ENCODE measurements at places on chromosomes 3 and 15. TPM values are rescaled to one million over a fixed set of nuclear protein-coding genes. Genes with fewer than 3 reads are reported as not detected.

The NUSAP1 gene
- 6.9 TPM for total RNA-seq

DNA sequence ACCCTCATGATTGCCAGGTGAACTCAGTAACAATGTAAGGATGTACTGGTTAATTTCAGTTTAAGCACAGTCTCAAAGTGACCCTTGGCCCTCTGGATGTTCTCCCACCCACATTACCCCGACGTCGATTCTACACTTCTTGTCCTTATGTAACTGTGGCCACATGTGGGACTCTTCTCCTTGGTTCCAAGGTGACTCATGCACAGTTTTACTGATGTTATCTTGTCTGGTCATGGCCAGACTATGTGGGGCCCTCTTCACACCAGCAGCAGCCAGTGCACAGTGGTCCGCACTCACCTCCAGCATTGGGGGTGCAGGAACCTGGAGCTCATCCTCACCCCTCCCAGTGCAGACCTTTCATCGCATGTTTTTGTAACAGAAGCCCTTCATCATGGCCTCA, 519.4 kb downstream of the OCA2 start:
- no peak for DNase-seq

- no peak for DNase-seq
These were observed 47.6 kb downstream of the TRIM71 start for GRCh38 chr3:32865383-32865782.

DNA sequence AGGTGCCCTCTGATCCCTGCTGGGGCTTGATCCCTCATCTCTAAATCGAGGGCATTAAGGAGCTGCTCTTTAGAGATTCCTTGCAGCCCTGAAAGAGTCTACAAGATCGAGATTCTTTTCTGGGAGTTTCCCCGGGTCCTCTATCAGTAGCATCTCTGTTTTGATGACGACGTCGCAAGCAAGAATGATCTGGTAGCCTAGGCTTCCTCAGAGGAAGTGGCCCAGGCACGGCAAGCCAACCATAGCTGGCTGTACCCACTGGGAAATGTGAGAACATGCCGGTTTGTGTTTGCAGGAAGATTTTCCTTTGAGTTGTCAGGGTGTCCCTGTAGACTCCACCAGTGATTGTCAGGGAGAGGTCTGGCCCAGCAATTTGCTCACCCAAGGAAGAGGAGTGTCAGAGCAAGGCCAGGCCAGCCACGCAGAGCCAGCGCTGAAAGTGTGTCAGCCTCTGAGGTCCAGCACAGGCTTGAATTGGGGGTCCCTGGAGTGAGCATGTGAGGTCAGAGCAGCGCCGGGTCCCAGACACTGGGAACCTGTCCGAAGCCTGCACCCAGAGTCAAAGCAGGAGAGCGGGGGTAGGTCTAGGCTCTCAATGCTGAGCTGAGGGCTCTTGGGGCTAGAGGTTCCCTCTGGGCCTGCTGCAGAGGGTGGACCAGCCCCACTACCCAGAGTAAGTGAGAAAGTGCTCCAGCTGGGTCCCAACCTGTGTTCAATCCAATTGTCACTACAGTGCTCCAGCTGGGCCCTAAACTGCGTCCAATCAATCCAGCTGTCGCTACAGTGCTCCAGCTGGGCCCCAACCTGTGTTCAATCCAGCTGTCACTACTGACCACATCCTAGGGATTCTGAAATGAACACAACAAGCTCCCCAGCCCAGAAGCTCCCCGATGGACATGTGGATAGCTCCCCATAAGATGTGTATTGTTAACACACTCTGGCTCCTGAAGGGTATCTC, 95.7 kb downstream of the CHDH start:
- peak; percentile 45 for DNase-seq

- peak; percentile 47 for DNase-seq
These were observed 100.4 kb downstream of the LSM3 start for GRCh38 chr3:14278799-14279625.

DNA sequence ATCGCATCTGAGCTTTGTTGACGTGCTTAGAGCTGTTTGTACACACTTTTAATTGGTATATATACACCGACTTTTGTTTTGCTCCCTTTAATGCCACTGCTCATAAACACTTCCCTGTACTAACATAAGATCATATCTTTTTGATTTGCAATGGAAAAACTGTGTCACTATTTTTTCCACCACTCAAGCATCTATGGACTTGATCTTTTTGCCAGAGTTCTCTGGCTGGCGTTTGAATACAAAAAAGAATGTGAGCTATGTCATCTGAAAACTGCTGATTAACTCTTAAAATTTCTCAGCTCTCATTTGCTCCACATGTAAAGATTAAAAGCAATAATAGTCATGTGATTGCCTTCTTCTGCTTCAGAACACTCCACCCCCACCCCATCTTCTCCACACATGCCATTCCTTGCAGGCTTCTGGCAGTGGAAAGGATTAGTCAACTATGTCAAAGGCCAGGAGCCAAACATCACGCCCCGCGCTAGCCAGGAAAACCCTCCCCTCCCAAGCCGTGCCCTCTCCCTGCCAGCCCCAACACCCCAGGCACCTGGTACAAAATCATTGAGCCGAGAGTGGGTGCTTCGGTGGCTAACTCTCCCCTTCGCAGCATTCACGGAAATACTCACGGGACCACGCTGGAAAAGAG, 123.4 kb upstream of the MEF2A start:
- no peak for DNase-seq

Data from upper lobe of left lung (tissue), 6 donors.